Mammary epithelial cell (primary cell): ENCODE measurements at places on chromosomes 7 and 10.

DNA sequence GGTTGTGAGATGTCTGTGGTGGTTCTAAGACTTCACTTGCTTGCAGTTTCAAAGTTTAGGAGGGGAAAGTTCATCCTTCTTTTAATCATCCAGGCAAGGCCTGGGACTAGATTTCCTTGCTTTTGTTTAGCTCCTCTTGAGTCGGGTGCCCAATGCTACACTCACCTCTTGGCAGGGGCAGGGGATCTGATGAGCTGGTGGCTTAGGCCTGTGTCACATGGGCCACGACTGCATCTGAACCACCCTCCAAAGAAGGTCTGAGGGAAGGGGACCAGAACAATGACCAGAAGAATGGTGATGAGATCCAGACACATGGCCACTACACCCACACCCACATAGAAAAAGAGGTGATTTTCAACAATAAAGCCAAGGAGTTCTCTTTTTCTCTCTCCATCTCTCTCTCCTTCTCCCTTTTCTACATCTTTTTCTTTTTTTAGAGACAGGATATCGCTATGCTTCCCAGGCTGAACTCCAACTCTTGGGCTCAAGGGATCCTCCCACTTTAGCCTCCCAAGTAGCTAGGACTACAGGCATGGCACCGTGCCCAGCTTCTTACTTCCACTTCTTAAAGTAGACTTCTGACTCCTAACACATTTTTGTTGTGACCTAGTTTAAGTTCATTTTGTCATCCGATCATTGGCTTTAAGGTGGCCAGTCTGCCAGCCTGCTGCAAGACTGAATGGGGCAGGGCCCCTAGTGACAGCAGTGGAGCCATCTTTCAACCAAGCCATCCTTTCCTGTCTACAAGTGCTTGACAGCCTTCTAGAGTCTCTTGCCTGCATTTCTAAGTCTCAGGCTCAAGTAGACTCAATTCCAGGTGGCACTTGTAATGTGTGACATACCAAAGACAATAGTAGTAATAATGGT lies 350.9 kb downstream of the RNLS start:
- no peak for DNase-seq

GRCh38 chr10:109957092-109957797 lies 33.9 kb upstream of the XPNPEP1 start:
- no peak for DNase-seq

DNA sequence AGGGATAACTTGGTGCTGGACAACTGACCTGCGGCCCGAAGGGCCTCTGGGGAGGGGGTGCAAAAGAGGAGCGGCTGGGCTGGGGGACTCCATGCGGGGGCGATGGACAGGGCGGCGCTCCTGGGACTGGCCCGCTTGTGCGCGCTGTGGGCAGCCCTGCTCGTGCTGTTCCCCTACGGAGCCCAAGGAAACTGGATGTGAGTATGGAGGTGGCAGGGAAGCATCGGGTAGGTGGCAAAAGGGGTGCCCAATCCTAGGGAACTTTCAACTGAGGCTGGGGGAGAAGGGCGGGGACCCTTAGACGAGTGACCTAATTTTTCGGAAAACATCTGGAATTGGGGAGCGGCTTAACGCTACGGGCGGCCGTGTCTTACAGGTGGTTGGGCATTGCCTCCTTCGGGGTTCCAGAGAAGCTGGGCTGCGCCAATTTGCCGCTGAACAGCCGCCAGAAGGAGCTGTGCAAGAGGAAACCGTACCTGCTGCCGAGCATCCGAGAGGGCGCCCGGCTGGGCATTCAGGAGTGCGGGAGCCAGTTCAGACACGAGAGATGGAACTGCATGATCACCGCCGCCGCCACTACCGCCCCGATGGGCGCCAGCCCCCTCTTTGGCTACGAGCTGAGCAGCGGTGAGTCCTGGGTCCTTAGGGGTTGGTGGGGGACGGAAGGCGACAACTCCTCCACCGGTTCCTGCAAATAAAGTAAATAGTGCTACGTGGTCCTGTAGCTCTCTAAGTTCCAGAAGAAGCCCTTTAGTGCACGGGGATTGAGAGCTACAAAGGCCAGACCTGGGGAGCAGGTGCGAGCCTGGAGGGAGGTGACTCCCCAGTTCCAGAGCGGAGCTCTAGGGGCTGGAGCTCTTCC lies 622 bp downstream of the WNT16 start:
- peak; percentile 37 for DNase-seq

DNA sequence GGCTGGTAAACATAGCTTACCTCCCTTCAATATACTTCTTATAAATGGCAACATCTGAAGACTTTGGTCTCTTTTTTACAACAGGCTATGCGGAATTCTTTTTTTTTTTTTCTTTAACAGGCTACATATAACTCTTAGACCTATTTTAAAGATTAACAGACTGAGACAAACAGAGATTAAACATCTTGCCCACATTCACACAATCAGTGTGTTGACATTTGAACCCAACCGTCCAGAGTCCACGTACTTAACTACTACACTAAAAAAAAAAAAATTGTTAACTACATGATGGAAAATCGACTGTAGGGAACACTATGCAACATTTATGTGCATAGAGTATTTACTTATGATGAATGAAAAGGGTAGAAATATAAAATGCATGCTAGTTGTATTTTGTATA lies 298.5 kb downstream of the ELMO1 start:
- DNase-seq, result no peak

- DNase-seq, result no peak
These were observed 18.4 kb downstream of the GPNMB start for GRCh38 chr7:23264916-23265458.

DNA sequence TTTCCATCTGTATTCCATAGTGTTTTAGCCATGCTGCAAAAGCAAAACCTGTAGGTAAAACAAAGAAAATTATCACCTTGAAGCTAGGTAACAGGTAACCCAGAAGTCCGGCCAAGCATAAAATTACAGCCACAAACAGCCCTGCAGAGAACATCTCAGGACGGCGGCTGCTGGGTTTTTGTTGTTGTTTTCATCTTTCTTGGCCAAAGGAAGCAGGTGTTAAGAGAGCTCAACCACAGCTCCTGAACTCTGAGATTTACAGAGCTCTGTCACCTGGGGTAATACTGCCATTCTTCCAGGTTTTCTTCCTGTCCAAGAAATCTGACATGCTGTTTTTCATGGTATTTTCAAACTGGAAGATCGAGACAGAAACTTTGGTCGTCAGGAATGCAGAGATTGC lies 847 bp upstream of the SCIN start:
- no peak for DNase-seq

GRCh38 chr7:100900978-100901377 lies 5.3 kb upstream of the ACHE start:
- DNase-seq, result no peak

- DNase-seq, result no peak
These were observed 429.0 kb upstream of the LRGUK start for GRCh38 chr7:133698127-133698526.

DNA sequence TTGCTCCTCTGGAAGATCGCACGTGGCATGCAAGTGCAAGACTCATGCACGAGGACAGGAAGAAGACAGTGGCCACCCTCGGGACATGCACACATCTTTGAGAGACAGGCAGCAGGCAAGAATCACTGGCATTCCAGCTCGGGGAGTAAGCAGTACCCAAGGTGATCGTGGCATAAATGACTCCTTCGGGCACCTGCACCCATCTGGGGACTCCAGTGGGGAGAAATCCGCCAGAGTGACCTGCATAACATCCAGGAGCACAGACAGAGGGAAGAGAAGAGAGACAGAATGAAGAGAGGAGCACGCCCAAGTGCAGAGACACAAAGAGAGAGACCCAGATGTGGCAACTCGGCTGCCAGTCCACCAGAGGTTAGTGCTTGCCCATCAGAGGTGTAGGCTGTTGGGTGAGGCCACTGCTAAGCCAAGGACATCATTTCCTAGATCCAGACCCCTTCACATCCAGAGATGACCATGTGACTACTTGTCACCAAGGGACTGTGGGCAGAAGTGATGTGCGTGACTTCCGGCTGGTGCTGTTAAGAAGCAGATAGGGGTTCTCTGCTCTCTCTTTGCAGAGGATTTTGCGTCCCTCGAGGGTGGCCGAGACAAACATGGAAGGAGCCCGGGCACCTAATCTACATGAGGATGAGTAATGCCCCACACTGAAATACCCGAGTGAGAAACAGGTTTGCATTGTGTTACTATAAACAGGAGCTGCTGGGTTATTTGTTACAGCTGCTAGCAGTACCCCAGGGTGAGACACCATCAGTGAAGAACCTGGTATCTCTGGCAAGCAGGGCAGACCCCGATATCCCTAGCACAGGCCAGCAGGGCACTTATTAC lies 80.6 kb downstream of the VWA2 start:
- no peak for DNase-seq

DNA sequence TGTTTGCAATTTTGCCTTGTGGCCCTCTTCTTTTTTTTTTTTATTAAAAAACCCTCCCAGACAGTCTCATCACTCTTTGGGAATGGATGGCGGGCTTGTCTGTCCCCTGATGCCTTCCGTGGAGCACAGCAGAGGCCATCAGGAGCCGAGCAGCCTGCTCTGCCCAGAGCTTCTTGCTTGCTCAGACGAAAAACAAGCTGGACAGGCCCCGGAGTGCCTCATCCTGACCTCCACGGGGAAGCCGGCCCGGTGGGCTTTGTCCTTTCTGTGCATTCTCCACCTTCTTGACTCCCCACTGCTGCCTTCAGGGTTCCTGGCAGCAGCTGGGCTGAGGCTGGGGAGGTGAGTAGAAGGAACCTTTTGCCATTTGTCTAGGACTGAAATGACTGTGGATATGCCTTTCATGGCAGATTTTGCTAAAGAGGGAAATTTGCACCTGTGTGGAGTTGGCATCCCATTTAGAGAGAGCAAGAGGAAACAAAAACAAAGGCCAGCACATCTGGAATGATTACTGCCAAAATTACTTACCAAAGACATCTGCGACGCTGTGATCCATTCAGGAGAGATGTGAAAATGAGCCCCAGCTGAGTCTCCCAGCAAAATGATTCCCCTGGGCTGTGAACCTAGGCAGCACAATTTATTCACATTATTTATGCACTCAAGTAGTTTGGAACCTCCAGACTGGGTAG lies 108.3 kb downstream of the AOAH start:
- DNase-seq, result no peak

- no peak for DNase-seq
These were observed 18.6 kb upstream of the ADRB1 start for GRCh38 chr10:114024876-114025610.

GRCh38 chr10:6333973-6334372 lies 131.2 kb downstream of the PFKFB3 start:
- no peak for DNase-seq

- DNase-seq, result no peak
These were observed 207.2 kb upstream of the SVIL start for GRCh38 chr10:29841724-29842649.

- no peak for DNase-seq
These were observed 5.5 kb upstream of the MNX1 start for GRCh38 chr7:157016024-157016351.

DNA sequence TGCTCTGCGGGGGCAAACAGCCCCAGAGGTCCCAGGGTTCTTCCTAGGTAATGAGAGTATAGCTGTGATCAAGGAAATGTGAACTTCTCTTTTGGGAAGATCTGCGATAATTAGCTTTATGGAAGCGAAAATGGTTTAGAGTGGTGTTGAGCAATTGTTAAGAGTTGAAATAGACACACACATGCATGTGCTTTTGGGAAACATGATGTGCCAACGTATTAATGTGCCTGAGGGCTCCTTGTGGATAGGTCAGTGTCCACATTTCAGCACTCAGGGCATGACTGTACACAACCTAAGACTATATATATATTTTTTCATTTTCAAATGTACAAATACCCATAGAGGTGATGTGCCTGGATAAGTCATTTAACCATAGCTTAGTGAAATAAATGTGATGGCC lies 67.0 kb downstream of the GSDME start:
- DNase-seq, result no peak

DNA sequence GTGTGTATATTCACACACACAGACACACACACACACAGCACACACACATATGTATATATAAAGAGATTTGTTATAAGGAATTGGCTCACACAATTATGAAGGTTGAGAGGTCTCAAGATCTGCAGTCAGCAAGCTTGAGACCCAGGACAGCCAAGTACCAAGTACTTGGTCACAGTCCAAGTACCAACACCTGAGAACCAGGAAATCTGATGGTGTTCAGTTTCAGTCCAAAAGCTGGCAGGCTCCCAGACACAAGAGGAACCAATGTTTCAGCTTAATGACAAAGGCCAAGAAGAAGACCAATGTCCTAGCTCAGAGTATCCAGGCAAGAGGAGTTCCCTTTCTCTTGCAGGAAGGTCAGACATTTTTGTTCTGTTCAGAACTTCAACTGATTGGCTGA lies 780.2 kb downstream of the MAGI2 start:
- DNase-seq, result no peak

DNA sequence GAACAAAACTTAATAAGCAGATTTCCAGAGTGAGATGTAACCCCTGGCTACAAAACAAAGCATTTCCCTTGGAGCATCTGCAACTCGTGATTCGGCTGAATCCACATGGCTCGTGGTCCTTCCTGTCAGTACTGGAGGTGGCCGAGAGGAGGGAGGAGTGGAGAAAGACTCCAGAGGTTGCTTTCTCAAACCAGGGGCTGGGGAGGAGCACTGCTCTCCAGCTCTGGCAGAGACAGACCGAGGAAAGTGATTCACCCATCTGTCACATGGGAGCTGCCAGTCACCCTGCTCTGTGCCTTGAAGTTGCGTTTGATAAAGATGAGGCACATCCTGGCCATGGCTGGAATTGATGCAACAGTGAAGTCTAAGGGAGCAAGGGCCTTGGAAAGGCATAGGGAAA lies 72.7 kb downstream of the COL13A1 start:
- peak; percentile 45 for DNase-seq

DNA sequence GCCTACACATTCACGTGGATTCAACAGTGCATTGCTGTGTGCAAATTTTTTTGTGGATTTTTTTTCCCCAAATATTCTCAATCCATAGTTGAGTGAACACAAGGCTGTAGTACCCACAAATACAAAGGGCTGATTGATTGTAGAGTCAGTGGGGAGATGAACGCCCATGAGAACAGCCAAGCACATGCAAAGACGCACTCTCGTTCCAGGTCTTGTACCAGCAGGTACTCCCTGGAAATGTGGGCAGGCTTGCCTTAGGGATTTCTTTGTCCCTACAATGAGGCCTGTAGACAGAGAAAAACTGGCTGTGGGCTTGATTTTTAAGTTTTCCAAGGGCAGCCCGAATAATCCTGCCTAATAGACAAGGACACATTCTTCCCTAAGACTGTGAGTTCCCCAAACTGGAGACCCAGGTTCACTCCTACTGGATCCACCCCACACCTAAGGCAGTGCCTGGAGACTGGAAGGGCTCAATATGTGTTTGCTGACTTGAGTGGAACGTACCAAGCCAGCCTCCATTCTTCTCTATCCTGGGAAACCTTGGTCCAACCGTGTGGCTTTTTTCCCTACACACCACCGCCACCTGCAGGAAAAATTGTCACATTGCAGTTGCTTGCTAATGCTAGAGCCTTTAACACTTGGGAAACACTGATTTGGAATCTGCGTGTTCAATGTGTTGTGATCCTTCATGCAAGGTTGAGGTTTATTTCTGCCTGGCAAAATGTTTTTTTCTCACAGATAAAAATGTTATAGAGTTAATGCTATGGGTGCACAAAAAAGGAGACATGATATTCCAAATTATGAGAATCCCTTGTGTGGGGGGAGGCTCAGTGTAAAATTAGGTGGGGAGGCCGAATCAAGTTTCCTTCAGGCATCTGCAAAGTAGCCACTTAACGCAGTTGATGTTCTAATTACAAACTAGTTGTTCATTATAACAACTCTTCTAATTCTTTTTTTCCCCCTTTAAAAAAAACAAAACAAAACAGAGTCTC lies 49.3 kb downstream of the PPP1R17 start:
- peak; percentile 68 for DNase-seq

GRCh38 chr10:76111986-76112825 lies 680.8 kb downstream of the LRMDA start:
- DNase-seq, result no peak
